ENCODE measurements at places on chromosomes 4 and X.

GRCh38 chr4:158814636-158815330, 46.0 kb downstream of the FNIP2 start:
- DNase-seq: no peak

GRCh38 chrX:67351411-67351810, 192.4 kb upstream of the AR start:
- DNase-seq: no peak

DNA sequence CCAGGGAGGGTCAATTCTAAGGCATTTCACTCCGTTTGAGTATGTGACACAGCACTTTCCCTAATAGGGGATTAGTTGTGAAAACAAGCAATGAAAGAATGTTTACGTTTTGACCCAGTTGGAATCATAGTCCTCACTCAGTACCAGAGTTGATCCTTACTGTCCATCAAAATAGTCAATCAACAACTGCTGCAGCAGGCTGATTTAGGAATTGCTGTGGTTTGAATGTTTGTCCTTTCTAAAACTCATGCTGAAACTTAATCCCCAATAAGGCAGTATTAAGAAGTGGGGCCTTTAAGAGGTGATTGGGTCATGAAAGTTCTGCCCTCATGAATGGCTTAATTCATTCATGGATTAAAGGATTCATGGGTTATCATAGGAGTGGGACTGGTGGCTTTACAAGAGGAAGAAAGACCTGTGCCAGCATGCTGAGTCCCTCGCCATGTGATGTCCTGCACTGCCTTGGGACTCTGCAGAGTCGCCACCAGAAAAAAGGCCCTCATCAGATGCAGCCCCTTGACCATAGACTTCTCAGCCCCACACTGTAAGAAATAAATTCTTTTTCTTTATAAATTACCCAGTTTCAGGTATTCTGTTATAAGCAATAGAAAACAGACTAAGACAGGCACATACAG, 3.1 kb upstream of the FBXL5 start:
- no peak for DNase-seq

- DNase-seq: no peak
Measured at GRCh38 chr4:158996669-158997074, 106.2 kb upstream of the RAPGEF2 start.

DNA sequence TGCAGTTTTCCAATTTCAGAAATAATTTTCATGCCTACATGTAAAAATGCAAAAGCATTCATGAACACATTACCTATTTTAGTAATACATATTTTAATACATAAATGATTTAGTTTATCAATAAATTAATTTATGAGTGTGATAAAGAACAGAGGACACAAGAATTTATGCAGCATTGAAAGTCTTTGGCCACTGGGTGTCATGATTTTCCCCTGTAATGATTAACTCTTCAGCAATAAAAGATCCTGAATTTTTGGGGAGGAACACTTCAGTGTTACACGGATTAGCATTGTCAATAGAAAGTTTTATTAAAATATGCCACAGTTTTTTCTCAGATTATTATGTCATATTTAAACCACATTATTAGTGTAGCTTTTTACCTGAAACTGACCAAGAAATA, 8.6 kb upstream of the VCX2 start:
- DNase-seq: no peak

- DNase-seq: no peak
Measured at GRCh38 chr4:22900876-22901275, 208.1 kb downstream of the GBA3 start.

GRCh38 chr4:184899261-184900134, 73.7 kb upstream of the ACSL1 start:
- DNase-seq: no peak

- DNase-seq: peak; percentile 18
Measured at GRCh38 chrX:101347859-101348451, 587 bp downstream of the TIMM8A start.

DNA sequence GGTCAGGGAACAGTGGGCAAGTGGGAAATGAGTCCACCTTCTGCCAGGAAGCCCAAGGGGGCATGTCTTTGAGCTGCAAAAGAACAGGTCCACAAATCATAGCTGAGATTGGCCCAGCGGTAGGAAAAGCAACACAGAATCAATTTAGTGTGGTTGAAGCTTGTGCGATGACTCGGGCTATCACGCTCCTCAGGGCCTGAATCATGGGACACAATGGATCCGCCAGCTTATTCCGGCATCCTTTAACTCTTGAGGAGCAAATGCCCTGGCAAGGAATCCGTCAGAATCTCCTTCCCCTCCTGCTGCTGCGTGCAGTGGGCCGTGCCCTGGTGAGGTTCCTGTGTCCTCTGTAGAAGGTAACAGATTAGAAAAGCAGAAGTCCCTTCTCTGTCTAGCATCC, 98.0 kb downstream of the RELL1 start:
- no peak for DNase-seq

GRCh38 chr4:16222957-16223527, 3.2 kb downstream of the TAPT1 start:
- DNase-seq: no peak

DNA sequence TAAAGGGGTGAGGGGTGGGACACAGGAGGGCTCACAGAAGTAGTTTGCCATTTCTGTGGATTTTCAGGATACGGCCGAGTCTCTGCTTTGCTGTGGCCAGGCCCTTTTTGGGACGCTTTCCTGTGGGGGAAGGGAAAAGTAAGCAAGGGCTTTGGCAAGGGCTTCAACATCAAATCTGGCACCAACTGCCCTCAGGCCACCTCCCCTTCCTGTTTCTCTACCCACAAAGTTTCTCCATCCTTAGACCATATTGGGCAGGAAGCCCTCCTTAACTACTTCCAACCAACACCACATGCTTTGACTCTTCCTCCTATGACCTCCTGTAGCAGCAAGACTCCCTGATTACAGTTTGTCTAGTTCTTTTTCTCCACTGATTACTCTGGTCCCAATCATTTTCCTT, 105.1 kb downstream of the PHF8 start:
- no peak for DNase-seq

DNA sequence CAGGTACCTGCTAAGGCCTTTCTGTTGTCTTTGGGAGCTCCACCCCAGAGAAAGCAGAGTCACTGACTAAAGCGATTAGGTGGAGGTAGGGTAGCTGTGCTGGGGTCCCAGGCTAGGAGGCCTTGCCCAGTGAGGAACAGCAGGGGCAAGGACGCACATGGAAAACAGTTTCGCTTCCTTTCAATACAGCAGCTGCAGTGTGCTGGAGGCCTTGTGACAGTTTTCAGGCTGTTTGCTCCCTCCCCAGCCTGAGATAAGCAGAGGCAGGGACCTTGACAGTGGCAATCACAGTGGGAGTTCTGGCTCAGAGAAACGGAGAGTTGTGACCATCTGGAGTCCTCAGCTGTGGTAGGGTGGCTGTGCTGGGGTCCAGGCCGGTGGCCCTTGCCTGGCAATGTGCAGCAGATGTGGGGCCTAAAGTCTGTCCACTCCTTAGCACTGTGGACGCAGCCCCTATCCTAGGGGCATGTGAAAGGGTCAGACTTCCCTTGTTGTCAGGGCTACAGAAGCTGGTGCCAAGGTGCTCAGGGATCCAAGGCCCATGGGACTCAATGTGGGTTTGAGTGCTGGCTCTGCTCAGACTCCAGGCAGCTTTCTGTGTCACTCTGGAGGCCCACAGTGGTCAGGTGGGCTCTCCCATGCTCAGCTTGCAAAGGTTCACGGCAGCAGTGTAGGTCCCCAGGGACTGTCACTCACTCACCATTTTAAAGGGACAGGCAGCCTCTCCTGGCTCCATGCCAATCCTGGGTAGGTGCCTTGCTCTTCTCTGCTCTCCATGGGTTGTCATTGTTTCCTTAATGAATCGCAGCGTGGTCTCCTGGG, 534.9 kb upstream of the FMR1 start:
- no peak for DNase-seq

DNA sequence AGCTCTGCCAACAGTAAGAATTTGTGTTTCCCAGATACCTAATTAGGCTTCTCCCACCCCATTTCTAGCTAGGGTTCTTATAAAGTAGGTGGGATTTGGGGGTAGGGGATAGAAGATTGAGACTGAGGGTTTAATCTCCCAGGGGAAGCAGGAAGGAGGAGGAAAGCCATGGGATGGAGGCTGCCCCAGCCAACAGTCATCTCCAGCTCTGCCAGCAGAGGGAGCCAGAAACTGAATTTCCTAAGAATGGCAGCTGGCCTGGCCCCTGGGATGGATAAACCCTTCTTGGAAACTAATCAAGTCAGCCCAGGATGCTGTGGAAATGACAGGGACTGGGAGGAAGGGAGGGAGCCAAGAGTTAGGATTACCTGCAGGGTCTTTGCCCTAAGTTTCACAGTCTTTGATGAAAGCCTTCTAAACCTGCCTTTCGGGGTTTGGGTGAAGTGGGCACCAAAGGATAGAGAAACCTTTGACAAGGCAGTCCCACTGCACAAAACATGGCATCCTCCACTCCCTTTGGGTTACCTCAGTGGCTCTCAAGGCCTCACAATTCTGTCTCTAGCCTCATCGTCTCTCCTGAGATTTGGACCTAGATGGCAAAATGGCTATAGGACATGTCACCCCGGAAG, 6.7 kb upstream of the ERCC6L start:
- peak; percentile 58 for DNase-seq

- DNase-seq: no peak
Measured at GRCh38 chr4:163071308-163071707, 95.4 kb downstream of the NAF1 start.
